ENCODE measurements at places on chromosomes 4 and X. TPM values are rescaled to one million over a fixed set of nuclear protein-coding genes. Genes with fewer than 3 reads are reported as not detected.

The AMBN gene
- total RNA-seq, result not detected

The PPBP gene
- total RNA-seq, result not detected

- DNase-seq, result no peak
Measured at GRCh38 chrX:37752936-37753335, 26.9 kb upstream of the CYBB start.

DNA sequence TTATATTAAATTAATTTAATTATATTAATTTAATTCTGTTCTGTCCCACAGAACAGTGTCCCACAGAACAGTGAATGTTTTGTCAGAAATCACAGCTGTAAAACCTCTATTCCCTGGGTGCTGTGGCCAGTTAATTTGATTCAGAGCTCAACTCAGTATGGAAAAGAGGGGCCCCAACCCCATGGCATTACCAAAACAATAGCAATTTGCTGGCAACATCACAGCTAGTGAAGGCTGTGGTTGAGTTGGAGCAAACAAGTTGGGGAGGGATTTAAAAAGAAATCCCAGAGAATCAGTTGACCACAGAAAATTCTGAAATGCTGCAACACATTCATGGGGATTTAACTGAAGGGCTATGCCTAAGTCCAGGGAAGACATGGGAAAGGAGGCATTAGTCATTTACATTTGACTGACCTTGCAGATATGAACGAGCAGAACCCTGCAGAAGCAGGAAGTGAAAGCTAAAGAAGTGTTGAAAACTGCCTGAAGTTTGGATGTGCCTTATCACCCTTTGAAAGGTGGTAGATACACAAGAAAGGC, 30.1 kb downstream of the PDHA2 start:
- DNase-seq, result no peak

DNA sequence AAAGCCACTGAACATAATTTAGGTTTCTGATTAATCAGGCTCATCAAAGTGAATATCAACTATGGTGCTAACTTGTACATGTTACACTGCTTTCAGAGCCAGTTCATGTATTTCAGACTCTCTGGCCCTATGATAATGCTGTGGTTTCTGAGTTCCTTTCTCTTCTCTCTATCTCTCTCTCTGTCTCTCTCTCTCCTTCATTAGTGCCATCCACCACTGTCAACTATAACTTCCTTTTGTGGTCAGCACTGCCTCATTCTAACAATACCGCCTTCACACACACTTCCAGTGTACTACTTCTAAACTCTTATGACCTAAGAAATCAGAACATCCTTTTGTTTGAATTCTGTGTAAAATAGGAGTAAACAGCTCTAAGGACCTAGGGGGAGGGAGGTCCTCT, 907.1 kb downstream of the RPA4 start:
- DNase-seq, result no peak

GRCh38 chr4:11165052-11165451, 263.6 kb downstream of the HS3ST1 start:
- no peak for DNase-seq

- DNase-seq, result no peak
Measured at GRCh38 chr4:41538017-41538733, at the start of gene LIMCH1. TSS of gene LIMCH1 (plus strand) at chr4:41538157. CDS start at chr4:41605996, 67,839 bp downstream.

Measured in G401 (cell line).